Activated T-helper 9 cell treated with anti-CD3 and anti-CD28 coated beads, Interleukin-2, amount 50 U/mL, for 16 hours (primary cell): ENCODE measurements at places on chromosomes 2 and 18.

DNA sequence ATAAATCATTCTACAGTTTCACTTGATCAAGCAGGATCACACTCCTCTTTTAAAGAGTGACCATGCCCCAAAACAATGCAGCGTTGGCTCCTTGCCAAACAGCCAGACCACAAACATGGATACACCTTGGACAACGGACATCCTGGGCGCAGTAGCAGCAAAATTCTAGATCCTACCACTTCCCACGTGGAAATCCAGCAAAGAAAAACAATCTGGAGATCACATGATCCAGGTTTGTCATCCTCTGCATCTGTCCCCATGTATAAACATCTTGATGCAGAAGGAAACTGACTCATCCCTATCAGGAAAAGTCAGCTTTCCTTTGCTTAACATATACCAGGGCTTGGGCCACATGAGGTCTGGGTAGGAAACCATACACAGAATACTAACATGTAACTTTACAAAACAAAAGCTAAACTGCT lies 53.1 kb downstream of the ZNF521 start:
- no peak for DNase-seq

DNA sequence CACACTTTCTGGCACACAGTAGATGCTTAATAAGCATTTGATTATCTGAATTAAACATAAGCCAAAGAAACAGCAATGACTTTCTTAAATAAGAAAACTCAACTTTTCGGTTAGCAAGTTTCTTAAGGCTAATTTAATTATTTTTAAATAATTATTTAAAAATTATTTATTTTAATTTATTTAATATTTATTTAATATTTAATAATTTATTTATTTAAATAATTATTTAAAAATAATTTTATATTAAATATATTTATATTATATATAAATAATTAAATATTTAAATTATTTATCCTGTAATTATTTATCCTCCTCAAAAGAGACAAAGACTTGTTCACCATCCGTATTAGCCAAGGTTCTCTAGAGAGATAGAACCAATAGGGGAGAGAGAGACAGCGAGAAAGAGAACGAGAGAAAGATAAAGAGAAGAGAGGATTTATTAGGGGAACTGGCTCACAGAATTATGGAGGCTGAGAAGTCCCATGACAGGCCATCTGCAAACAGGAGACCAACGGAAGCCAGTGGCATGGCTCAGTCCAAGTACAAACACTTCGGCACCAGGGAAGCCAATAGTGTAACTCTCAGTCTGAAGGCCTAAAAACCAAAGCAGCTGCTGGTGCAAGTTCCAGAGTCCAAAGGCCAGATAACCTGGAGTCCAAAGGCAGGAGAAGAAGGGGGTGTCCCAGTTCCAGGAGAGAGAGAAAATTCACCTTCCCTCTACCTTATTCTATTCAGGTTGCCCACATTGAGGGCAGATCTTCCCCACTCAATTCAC lies 125.3 kb downstream of the METTL8 start:
- no peak for DNase-seq

DNA sequence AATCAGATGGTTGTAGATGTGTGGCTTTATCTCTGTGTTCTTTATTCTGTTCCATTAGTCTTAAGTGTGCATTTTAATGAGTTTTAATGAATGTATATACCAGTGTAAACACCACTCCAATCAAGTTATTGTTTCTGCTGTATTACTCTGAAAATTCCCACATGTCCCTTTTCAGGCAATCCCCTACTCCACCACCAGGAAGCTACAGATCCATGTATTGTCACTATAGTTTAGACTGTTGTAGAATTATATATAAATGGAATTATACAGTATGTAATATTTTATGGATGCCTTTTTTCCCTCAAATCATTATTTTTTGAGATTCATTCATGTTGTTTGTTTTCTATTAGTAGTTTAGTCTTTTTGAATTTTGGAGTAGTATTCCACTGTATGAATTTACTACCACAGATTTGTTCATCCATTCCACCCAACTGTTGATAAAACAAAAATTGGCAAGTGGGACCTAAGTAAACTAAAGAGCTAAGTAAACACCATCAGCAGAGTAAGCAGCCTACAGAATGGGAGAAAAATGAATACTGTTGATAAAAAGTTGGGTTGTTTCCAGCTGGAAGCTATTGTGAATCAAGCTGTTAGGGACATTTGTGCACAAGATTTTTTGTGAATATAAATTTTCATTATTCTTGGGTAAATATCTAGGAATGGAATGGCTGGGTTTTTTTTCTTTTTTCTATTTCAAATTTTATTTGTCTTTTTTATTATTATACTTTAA lies 262.0 kb downstream of the CAMKMT start:
- DNase-seq, result no peak

DNA sequence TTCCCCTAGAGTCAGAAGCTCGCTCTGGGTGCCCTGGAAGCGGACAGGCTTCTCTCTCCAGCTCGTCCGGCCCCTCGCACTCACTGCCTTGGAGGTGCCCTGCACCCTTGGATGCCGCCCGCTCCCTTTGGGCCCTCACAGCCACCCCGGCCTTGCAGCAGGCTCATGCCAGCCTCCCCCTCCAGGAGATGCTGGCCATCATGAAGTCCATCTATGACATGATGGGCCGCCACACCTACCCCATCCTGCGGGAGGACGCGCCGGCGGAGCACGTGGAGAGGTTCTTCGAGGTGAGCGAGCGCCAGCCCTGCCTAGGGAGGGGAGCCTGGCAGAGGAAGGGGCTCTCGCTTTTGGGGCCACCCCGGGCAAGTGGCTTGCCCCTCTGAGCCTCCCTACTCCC lies 20.3 kb upstream of the FAHD2A start:
- DNase-seq, result no peak

- no peak for DNase-seq
Measured at GRCh38 chr2:78967294-78967693, 58.2 kb upstream of the REG3G start.

GRCh38 chr2:180370511-180371205 lies 363.6 kb upstream of the CWC22 start:
- no peak for DNase-seq

- no peak for DNase-seq
Measured at GRCh38 chr2:127650041-127650784, 4.3 kb downstream of the GPR17 start.

DNA sequence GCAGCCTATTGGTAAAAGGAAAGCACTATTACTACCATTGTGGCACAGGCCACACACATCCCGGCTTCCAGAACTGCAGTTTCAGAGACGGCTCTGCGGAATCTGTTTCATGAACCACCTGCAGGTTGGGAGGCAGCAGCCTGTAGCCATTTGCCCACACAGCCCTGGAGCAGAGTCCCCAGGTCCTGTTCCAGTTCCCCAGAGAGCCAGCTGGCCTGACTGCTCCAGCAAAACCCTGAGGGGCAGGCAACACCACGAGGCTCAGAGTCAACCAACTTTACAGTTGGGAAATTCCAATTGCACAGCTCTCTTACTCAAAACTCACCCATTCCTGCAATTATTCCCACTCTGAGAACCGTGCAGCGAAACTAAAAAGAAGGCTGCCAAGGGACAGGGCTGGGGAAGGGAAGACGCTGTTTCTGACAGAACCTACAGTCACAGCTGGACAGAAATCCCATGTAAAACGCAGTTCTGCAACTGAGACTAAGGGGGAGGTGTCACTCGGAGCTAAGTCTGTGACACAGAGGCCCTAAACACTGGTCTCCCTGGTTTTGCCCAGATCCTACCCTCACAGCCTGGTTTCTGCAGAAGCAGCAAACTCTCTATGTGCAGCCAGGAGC lies 219.4 kb downstream of the TMEM163 start:
- DNase-seq, result no peak

DNA sequence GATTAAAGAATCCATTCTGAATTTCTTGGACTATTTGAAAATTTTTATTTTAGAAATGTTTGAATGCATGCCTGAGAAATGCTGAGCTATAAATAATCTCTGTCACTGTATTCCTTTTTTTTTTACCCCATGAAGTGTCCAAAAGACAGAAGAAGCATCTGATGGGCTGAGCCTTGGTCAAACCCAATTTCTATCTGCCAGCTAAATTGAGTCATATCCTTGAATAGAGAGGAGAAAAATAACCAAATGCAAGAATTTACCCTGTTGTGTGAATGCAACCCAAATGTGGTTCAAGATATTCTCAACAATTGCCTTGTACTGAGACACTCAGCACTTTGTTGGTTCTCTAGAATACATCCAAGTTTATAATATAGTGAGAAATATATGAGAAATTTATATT lies 223.5 kb downstream of the UBE2E3 start:
- DNase-seq, result no peak

GRCh38 chr18:50656841-50657470 lies 97.1 kb downstream of the MAPK4 start:
- no peak for DNase-seq

DNA sequence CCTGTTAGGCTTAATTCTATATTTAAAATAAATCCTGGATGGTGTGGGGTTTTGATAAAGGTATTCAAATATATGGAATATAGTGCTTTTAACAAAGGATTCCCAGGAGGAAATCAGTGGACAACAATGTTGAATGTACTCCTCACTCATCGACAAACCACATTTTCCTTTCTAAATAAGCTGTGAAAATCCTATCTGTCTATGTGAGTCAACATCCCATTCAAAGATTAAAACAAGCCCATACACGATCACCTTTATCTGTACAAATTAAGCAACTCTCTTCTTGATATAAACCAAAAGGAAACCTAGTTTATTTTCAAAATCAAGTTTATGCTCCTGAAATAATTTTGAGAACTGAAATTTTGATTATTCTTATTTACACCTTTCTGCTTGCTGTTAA lies 153.4 kb downstream of the ERBB4 start:
- DNase-seq, result no peak

DNA sequence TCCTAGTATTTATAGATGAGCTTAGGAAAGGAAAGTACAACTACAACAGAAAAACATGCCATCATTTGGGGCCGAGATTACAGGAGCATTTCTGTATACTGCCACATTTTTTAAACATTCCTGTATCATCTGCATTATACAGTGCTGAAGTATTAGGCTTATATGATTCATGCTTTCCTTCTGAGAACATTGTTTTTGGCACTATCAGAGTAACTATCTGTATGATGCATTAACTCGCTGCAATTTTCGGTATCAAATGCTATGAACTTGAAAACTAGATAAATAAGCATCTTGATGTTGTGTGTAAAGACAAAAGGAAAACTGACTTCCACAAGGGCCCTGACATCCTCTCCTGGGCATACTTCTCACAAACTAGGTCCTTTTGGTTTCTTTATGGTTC lies 102.0 kb downstream of the RIT2 start:
- no peak for DNase-seq

GRCh38 chr2:224085811-224086210 lies 46.7 kb upstream of the SERPINE2 start:
- no peak for DNase-seq

- DNase-seq, result no peak
Measured at GRCh38 chr2:69054431-69054830, 41.5 kb downstream of the ANTXR1 start.

- DNase-seq, result no peak
Measured at GRCh38 chr2:205699515-205700289, 17.4 kb downstream of the NRP2 start.

- DNase-seq, result no peak
Measured at GRCh38 chr2:239946562-239946863, 78.6 kb downstream of the NDUFA10 start.

- no peak for DNase-seq
Measured at GRCh38 chr18:9700261-9700796, 7.8 kb upstream of the RAB31 start.

DNA sequence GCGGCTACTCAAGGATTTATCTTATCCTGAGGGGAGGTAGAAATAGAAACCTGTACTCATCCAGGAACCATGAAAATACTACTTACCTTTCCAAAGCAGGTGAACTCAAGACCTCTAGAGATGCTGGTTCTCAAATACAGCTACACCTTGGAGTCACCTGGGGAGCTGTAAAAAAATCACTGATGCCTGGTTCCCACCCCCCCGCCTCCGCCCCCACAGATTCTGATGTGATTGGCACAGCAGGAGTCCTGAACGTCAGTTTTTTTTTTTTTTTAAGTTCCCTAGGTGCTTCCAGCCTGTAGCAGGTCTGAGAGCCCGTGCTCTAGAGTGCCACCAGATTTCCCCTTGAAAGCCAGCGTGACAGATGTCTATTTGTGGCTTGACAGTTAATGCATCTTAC lies 113.6 kb downstream of the MRO start:
- DNase-seq, result no peak

DNA sequence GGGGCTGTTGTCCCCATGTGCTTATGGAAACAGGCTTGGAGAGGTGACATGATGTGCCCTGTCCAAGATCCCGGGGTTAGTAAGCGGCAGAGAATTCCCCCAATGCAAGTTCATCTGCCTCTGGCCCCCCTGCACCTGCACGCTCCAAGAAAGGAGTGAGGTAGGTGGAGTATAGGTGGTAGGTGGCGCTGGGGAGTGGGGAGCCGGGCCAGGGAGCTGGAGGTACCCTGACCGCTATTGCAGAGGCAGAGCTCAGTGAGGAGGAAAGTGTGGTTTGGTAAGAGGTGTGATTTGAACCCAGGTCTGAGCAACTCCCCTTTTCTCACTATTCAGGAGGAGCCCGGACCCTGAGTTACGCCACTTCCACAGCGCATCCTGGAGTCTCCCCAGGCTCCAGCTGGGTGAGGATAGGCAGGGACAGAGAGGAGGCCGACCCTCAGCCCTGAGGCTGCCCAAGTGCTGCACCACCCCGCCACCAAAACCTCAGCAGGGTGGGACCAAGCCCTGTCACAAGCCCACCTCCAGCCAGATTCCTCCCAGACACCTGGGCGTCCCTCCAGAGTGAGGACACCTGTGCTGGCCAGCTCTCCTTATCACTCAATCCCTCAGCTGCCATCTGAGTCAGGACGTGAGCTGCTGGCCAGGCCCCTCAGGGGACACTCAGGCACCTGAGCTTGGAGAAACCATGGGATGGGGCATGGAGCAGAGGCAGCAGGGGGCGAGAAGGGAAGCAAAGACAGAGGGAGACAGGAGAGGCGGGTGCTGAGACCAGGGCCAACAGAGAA lies 5.6 kb downstream of the HAAO start:
- no peak for DNase-seq

DNA sequence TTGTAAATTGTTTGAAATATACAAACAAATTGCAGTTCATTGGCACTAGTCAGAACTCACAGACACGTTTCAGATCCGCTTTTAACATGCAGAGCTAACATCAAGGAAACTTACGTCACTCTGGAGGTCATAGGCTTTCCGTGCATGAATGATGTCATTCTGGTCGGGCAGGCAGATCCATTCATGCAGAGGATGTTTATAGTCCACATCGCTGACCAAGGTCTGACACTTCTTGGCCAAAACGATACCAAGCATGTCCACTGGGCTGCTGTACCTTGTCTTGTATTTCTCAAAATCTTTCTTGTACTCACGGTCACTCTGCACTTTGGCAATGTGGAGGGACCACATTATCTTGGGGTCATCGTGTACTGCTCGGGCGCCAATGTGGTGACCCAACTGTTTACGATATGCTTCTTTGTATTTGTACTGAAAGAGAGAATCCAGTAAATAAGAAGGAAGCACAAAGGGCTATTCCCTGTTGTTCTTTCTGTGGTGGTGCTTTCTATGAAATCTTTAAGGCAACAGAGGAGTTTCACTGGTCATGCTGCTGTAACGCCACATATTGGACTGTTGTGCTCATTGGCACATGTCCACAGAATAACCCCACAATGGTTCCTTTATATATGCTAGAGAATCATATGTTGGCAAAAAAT lies 114.8 kb downstream of the NEB start:
- DNase-seq, result no peak
